SK-N-SH (cell line): ENCODE measurements at places on chromosomes 11 and 22.

GRCh38 chr22:50245214-50246072, 620 bp upstream of the TUBGCP6 start:
- DNase-seq, result peak; percentile 86

GRCh38 chr22:48739348-48740085, 1088.2 kb downstream of the BRD1 start:
- no peak for DNase-seq

GRCh38 chr11:63919267-63920125, 2.5 kb upstream of the RCOR2 start:
- DNase-seq, result peak; percentile 55

GRCh38 chr11:120880498-120881175, 143.3 kb upstream of the TBCEL start:
- no peak for DNase-seq

GRCh38 chr22:24153353-24153752, 27.9 kb upstream of the SUSD2 start:
- no peak for DNase-seq

- DNase-seq, result peak; percentile 76
Measured at GRCh38 chr22:46577368-46578249, 40.2 kb upstream of the CELSR1 start.

GRCh38 chr11:57213342-57214097, 23.5 kb downstream of the APLNR start:
- DNase-seq, result peak; percentile 47

DNA sequence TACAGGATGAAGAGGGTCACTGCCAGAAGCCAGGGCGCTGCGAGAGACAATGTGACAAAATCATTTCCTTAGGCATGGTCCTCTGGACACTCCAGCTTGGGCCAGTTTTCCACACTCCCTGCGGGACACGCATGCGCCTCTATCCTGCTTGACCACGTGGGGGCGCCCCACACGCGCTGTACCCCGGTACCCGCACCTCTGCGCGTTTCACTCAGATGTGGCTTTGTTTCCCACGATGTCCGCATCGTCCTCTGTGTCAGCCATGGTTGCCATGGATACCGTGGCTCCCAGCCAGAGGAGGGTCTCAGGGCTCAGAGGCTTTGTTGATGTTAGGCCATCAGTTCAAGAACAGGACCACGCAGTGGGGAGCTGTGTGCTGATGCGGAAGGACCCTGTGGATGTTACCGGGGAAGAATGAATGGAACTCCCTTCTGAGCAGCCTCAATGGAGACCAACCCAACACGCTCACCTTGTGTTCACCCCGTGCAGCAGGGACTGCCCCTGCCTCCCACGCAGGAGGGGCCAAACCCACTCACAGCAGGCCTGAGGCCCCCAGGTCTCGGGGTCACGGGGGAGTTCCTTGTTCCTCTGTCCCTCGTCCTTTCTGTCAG, 101.1 kb upstream of the SLC22A12 start:
- DNase-seq, result peak; percentile 84
